ENCODE measurements at places on chromosomes 7 and 10.

- DNase-seq: no peak
Measured at GRCh38 chr7:156985101-156985992, 25.1 kb downstream of the MNX1 start.

GRCh38 chr10:122473116-122473515 is 11.8 kb downstream of the HTRA1 start:
- DNase-seq: no peak

- no peak for DNase-seq
Measured at GRCh38 chr7:14381936-14382335, 392.5 kb upstream of the ETV1 start.

GRCh38 chr10:30818010-30818660 is 188.6 kb upstream of the LYZL2 start:
- peak; percentile 82 for DNase-seq

GRCh38 chr10:3057946-3058345 is 9.4 kb upstream of the PFKP start:
- no peak for DNase-seq

DNA sequence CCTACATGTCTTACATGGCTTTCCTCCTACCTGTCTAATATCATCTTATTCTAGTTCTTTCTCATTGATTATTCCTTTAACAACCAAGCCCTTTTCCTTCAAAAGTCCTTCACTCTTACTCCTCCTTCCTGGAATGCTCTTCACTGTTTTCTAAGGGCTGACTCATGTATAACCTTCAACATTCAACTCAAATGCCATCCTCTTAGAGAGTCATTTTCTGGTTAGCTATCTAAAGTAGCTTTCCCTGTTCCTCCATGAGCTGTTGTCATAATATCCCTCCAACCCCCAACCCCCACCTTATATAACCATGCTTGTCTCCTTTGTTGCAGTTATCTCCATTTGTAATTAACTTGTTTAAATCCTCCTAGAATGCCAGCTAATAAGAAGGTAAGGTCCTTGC is 286.8 kb downstream of the ADK start:
- DNase-seq: peak; percentile 44

- no peak for DNase-seq
Measured at GRCh38 chr7:56250135-56250534, 133.9 kb upstream of the NUPR2 start.
